ENCODE measurements at places on chromosomes 4 and X. TPM values are rescaled to one million over a fixed set of nuclear protein-coding genes. Genes with fewer than 3 reads are reported as not detected.

Gene P2RY8
- total RNA-seq, result not detected

Gene MUC7
- not detected for total RNA-seq

Gene F8A3
- total RNA-seq, result not detected

Gene SLC10A4
- total RNA-seq, result not detected

Gene F11
- total RNA-seq, result not detected

Gene MBNL3
- total RNA-seq, result 0.53 TPM

Gene ATP8A1
- 2.6 TPM for total RNA-seq

Gene ARHGAP6
- total RNA-seq, result 1.6 TPM

Gene SPACA5
- not detected for total RNA-seq

Gene IL21
- not detected for total RNA-seq

Gene RRH
- 0.08 TPM for total RNA-seq

Gene ARHGAP4
- total RNA-seq, result 2.7 TPM

Gene UGT2A1
- total RNA-seq, result not detected

Gene REELD1
- not detected for total RNA-seq

Gene PNMA6F
- total RNA-seq, result not detected

Gene PRICKLE3
- total RNA-seq, result 3.0 TPM

Gene TACR3
- not detected for total RNA-seq

Gene BMPR1B
- 0.15 TPM for total RNA-seq

Gene CSAG3
- not detected for total RNA-seq

Gene NAA11
- total RNA-seq, result not detected

Gene MAGEA2
- not detected for total RNA-seq

Gene SYN1
- 0.08 TPM for total RNA-seq

Gene CYSLTR1
- not detected for total RNA-seq

Gene HNRNPDL
- total RNA-seq, result 142 TPM

Gene IL2
- total RNA-seq, result not detected

Gene SSX1
- total RNA-seq, result not detected

Gene PCDH18
- 33.4 TPM for total RNA-seq

Gene HAUS7
- total RNA-seq, result 14.7 TPM

Gene TRIM75
- total RNA-seq, result not detected

Gene SLC2A9
- total RNA-seq, result 4.0 TPM

Gene PSAPL1
- not detected for total RNA-seq

Gene ARHGEF6
- 9.4 TPM for total RNA-seq

Gene CXCR3
- total RNA-seq, result not detected

Gene BEND2
- total RNA-seq, result not detected

Gene FABP2
- not detected for total RNA-seq

Gene LONRF3
- total RNA-seq, result 0.47 TPM

Gene IL3RA
- total RNA-seq, result not detected

Gene UNC5C
- 2.0 TPM for total RNA-seq

Gene PCDH10
- total RNA-seq, result 0.12 TPM

Gene IGSF1
- total RNA-seq, result not detected

Gene P2RY4
- under 0.01 TPM for total RNA-seq

Gene IL13RA2
- 2.3 TPM for total RNA-seq

Gene GAGE1
- total RNA-seq, result not detected

Gene TMEM154
- total RNA-seq, result 0.53 TPM

Gene PLP1
- total RNA-seq, result 0.12 TPM

Gene SMAD1
- 7.4 TPM for total RNA-seq

Gene XG
- 10.7 TPM for total RNA-seq

Gene ABLIM2
- total RNA-seq, result 0.12 TPM

Gene FAM47A
- total RNA-seq, result not detected

Gene ZCCHC18
- 0.12 TPM for total RNA-seq

Gene SATL1
- total RNA-seq, result not detected
